CD8-positive, alpha-beta memory T cell (primary cell): ENCODE measurements at places on chromosomes 12 and 14.
A peak's percentile ranks its signal among the peaks of the same experiment; 100 is the strongest.

DNA sequence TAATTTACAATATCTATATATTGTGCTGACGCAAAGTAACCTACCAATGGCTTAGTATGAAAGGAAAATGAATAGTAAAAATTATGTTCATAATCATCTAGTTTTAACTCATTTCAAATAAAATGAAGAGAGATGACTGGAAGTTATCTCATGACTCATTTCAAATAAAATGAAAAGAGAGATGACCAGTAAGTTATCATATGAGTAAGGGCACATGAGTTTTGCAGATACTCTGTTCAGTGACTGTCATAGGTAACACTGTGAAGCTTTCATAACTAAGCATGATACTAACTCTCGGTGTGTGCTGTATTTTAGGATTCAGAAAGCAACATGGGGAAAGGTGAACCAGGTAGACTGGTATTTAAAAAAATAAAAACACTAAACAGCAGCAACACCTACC is 364.5 kb upstream of the DIO2 start:
- no peak for DNase-seq

GRCh38 chr14:22996768-22997654 is 12.9 kb downstream of the C14orf93 start:
- no peak for DNase-seq

GRCh38 chr12:111297703-111298426 is 71.0 kb downstream of the PHETA1 start:
- no peak for DNase-seq

GRCh38 chr12:49698619-49699545 is 8.3 kb downstream of the FMNL3 start:
- peak; percentile 40 for DNase-seq

GRCh38 chr12:100799770-100800169 is 5.2 kb downstream of the ANO4 start:
- DNase-seq = no peak

DNA sequence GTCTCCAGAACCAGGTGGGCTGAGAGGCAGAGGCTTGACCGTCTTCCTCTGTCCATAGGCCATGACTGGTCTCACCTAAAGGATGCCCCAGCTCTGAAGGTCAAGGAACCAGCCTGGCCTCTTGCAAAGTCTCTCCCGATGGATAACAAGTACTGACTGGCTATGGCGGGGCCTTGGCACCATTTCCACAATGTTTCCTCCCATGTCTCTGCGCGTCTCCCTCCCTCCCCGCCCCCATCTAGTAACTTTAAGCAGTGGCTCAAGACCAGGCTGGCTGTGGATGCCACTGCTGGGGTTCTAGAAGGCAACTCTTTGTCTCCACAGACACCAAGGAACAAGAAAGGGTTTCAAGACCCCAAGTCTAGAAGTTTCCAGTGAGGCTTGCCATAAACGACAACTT is 275.5 kb downstream of the DPF3 start:
- no peak for DNase-seq

- DNase-seq = no peak
Measured at GRCh38 chr14:57346741-57347140, 43.6 kb upstream of the NAA30 start.

DNA sequence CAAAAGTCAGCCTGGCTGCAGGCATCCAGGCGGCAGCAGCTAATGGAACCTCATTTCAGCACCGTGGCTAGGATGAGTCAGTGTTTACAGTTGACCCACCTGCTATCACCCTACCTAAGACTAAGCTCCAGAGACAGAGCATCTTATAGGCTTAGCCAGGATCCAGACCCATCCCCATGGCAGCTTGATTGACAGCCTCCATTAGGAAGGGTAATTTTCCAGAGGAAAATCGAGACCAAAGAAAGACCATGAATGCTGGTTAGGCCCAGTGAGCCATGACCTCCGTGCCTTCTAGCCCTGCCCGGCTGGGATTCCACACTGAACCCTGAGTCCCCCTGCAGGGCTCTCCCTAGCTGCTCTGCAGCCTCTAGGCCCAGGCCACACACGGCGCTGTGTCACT is 38.7 kb downstream of the TUNAR start:
- DNase-seq = no peak

GRCh38 chr14:77180726-77181602 is 634 bp upstream of the TMEM63C start:
- DNase-seq = no peak

- no peak for DNase-seq
Measured at GRCh38 chr12:117593815-117594400, 232.5 kb upstream of the NOS1 start.

- DNase-seq = peak; percentile 60
Measured at GRCh38 chr12:31931796-31932715, 27.2 kb upstream of the RESF1 start.

GRCh38 chr14:30551460-30551859 is 7.5 kb upstream of the G2E3 start:
- no peak for DNase-seq

GRCh38 chr14:55336162-55336561 is 64.9 kb downstream of the FBXO34 start:
- DNase-seq = no peak

DNA sequence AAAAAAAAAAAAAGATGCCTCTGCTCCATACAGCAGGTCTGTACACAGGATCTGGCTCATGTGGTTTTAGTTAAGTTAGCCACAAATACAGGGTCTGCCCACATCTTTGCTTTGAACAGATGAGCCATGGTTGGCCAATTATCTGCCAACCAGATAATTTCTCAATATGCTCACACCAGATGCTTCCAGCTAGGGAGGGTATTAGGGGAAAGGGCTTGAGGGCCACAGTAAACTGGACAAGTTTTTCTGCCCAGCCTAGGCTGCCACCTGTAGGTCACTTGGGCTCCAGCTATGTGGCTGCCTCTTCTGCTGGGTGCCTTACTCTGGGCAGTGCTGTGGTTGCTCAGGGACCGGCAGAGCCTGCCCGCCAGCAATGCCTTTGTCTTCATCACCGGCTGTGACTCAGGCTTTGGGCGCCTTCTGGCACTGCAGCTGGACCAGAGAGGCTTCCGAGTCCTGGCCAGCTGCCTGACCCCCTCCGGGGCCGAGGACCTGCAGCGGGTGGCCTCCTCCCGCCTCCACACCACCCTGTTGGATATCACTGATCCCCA is 776 bp downstream of the RDH5 start:
- DNase-seq = no peak

DNA sequence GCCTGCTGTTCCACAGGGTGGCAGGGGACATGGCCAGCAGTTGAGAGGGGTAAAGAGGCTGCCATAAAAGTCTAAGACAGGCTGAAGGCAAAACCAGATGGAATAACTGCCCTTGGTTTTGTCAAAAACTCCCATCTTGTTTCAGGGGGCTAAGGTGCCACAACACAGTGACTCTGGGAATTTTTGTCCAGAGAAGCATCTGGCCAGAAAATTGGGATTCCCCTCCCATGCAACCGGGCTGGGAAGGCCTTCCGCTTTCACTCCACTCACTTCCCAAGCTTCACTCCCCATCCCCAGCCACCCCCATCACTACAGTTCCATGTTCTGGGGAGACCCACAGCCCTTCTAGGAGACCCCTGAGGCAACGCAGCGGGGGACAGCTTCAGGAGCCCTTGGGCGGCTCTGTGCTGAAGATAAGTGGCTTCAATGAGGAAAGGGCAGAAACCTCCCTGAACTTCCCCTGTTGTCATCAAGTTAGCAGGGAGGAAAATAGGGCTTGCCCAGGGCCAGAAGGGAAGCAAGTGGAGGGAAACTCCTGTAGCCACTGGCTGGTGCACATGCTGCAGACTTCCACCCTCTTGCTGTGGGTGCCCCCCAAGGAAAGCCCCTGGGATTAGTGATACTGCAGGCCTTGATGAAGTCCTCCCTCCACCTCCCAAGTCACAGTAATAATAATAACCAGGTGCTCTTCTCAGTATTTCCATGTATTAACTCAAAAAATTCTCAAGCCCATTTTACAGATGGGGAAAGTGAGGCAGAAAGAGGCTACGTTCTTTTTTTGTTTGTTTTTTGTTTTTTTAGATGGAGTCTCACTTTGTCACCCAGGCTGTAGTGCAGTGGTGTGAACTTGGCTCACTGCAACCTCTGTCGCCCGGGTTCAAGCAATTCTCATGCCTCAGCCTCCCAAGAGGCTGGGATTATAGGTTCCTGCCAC is 6.0 kb downstream of the TMEM229B start:
- no peak for DNase-seq

DNA sequence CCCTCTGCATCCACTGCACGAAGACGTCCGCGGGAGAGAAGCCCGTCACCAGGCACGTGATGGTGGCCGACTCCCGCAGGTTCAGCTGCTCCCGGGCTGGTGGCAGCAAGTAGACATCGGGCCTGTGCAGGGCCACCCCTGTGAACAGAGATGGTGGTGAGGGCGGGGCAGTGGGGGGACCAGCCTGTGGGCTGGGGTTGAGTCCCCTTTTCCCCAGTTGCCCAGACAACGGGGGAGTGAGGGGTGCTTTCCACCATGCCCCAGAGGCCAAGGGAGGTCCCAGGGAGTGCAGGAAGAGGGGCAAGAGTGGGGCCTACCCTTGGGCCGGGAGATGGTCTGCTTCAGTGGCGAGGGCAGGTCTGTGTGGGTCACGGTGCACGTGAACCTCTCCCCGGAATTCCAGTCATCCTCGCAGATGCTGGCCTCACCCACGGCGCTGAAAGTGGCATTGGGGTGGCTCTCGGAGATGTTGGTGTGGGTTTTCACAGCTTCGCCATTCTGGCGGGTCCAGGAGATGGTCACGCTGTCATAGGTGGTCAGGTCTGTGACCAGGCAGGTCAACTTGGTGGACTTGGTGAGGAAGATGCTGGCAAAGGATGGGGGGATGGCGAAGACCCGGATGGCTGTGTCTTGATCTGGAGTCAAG is 328.3 kb downstream of the TMEM121 start:
- DNase-seq = no peak

DNA sequence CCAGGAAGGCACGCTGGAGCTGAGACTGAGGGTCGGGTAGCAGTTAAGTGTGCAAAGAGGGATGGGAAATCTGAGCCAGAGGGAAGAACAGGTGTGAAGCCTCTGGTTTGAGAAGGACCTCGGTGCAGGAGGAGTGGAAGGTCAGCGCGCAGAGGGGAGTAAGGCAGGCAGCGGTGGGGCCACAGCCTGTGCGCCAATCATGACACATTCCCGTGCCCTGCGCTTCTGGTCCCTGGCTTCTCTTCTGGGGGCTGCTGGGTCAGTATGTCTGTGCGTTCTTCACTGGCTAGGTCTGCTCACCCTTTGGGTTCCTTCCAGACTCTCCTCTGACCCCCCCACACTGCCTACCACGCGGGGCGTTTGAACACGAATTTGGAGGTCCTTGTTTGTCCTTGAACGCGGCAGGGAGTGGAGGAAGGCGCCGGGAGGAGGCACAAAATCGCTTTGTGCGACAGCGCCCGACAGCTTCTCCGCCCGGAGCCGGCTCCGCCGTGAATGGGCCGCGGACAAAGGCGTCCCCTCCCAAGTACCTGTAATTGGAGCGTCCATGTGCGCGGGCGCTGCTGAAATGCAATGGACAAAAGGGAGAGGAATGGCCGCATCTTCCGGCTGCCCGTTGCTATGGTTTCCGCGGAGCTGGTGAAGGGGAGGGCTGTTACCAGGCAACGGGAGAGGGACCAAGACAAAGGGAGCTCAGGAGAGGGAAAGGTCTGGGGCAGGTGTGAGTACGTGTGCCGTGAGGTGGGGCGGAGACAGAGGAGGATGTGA is 207.2 kb upstream of the SRRM4 start:
- no peak for DNase-seq

- no peak for DNase-seq
Measured at GRCh38 chr12:28795311-28795710, 353.8 kb upstream of the FAR2 start.

DNA sequence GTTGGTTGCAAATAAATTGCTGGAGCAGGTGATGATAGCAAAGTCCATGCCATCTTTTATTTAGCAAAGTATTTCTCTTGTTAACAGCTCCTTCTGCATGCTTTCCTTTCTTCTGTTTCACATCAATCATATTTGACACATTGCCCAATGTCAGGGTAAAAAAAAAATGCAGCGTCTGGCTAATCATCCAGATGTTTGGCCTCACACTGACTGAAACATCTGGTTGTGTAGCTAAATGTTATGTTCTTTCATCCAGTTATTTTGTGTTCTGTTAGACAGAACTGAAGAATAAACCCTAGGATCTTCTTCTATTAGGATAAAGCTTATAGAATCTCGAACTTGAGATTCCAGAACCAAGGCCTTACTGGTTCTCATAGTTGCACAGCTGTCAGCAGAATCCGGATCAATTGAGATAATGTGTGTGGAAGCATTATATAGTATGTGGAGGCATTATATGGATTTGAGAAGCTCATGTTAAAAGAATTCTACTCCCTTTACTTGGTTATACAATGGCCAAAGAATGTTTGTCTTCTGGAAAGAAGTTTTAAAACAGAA is 859.2 kb downstream of the DIO2 start:
- no peak for DNase-seq

- no peak for DNase-seq
Measured at GRCh38 chr14:60204843-60205774, 39.9 kb upstream of the DHRS7 start.

- no peak for DNase-seq
Measured at GRCh38 chr12:32223941-32224340, 117.3 kb downstream of the BICD1 start.

DNA sequence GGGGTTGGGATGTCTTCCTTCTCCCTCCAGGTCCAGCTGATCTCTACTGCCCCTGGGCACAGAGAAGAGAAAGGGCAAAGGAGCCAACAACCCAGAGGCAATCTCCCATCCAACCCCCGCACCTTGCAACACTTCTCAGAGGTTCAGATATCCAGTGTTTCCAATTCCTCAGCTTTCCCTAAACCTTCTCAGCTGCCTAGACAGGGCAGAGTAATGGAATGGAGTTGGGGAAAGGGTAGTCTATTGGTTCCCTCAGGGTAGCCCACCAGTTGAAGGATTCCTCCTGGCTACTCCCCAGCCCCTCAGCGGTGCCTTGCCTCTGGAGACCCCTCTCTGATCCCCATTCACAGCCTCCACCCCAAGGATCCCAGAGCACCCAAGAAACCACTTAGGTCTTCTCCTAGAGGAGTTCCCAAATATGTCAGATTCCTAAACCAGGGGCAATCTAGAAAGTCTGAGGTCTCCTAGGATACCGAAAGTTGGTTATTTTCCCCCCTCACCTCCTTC is 537 bp downstream of the NFE2 start:
- no peak for DNase-seq

GRCh38 chr14:36521598-36522345 is 1.7 kb upstream of the NKX2-1 start:
- no peak for DNase-seq

DNA sequence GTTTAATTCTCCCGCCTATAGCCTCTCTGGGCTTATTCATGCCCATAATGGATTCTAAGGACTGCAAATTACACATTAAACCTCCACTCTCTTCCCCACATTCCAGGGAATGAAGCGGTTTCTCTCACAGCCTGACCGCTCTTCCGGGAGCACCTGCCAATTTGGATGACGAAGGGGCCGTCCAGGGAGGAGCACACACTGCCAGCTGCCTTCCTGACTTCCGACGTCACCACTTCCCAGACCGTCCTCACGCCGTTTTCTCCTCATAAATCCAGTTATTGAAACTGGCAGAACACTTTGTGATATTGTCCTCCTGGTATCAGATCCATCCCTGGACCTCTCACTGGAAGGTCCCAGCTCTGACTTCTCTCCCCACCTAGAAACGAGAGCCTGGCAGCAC is 87.6 kb downstream of the GCH1 start:
- no peak for DNase-seq
